ENCODE measurements at places on chromosomes 16 and 17.

- DNase-seq = no peak
Measured at GRCh38 chr16:15521390-15521757, 87.0 kb downstream of the BMERB1 start.

GRCh38 chr16:2990891-2991290, 10.6 kb upstream of the PKMYT1 start:
- no peak for DNase-seq

GRCh38 chr16:88376835-88377726, 5.7 kb upstream of the ZNF469 start:
- no peak for DNase-seq

GRCh38 chr16:85891033-85891775, 7.8 kb upstream of the IRF8 start:
- DNase-seq = no peak

- DNase-seq = no peak
Measured at GRCh38 chr16:86685076-86685475, 106.7 kb downstream of the FOXL1 start.

- DNase-seq = peak; percentile 89
Measured at GRCh38 chr16:89314357-89314756, 96.9 kb downstream of the ZNF778 start.

DNA sequence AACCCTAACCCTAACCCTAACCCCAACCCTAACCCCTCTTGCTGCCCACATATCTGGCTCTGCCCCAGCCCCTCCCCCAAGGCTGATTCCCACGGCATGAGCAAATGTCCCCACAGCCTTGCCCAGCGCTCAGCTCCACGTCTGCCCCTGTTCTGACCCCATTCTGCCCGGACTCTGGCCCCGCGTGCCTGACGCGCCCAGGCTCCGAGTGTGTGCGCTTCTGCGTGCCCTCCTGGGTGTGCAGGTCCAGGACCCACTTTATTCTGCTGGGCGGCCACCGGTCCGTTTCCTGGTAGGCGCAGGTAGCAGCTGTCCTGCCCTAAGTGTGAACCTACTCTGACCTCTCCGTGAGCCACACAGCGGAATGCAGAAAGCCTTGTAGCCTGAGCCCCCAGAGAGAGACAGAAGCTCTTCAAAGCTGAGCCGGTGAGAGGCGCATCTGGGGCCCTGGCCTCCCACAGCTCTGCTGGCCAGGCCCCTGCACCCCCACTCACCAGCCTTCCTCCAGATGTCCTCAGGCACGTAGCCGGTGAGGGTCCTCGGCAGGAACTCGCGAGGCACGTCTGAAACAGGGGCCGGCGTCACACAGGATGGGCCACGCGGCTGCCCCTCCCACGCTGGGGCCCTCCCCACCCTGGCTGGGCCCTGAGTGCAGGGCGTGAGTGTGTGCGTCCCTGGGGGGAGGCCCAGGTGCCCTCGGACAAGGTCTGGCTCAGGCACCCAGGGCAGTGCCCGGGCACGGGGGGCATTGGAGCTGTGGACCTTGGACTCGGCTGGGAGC, 14.0 kb upstream of the PABPN1L start:
- DNase-seq = no peak

DNA sequence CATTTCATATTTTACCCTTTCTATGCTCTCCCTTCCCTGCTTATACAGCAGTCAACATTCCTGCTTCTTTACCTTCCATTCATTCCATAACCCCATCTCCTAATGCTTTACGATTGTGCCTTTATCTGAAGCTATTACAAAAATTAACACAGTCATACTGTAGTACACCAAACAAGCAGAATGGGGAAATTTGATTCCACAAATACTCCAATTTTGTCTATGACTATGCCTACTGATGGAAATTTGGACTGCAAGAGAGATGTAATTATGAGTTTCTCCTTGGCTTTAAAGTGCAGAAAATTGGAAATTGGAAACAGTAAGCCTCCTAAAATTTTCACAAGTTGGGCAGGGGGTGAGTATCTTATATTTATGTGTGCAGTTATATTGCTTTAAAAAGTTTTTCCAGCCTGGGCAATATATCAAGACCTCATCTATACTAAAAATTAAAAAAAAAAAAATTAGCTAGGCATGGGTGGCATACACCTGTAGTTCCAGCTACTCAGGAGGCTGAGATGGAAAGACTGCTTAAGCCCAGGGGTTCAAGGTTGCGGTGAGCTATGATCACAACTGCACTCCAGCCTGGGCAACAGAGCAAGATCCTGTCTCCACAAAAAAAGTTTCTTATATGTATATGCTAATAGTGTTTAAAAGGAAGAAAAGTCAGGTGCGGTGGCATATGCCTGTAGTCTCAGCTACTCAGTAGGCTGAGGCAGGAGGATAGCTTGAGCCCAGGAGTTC, 3.0 kb downstream of the APPBP2 start:
- DNase-seq = no peak

- no peak for DNase-seq
Measured at GRCh38 chr16:86953631-86954391, 363.4 kb downstream of the C16orf95 start.

DNA sequence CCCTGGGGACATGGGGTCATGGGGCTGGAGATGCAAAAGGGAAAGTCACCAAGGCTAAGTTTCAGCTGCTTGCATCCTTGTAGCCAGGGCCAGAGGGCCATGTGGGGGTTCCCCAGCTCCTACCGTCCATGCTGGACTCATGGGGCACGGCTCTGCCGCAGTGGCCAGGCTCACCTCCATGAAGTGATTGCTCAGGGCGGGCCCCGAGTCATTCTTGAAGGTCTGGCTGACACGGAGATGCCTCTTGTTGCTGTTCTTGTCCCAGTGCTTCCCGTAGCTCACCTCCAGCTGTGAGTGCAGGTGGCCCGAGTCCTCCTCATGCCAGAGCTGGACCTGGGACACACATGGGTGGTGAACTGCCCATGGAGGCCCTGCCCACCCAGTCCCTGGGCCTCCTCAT, 114.5 kb downstream of the RMI2 start:
- DNase-seq = no peak

- DNase-seq = no peak
Measured at GRCh38 chr17:14318918-14319205, 18.0 kb downstream of the HS3ST3B1 start.

GRCh38 chr17:78263063-78263735, 31.8 kb downstream of the TMEM235 start:
- DNase-seq = no peak

DNA sequence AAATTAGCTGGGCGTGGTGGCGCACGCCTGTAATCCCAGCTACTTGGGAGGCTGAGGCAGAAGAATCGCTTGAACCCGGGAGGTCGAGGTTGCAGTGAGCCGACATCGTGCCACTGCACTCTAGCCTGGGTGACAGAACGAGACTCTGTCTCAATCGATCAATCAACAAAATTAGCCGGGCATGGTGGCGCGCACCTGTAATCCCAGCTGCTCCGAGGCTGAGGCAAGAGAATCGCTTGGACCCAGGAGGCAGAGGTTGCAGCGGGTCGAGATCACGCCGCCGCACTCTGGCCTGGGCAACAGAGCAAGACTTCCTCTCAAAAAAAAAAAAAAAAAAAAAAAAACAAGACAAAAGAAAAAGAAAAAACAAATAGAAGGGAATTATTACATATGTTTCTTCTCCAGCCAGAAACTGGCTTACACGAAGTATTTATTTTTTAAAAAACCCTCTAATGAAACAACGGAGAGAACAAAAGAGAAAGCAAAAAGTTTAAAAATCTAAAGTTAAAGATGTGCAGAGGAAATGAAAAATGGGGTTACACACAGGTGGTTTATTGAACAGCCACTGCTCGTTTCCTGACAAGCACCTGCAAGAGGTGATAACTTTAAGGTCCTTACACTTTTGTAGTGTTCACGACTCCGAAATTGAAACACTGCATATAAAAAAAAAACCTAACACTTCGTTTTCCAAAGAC, 1.4 kb downstream of the SYNRG start:
- DNase-seq = no peak

DNA sequence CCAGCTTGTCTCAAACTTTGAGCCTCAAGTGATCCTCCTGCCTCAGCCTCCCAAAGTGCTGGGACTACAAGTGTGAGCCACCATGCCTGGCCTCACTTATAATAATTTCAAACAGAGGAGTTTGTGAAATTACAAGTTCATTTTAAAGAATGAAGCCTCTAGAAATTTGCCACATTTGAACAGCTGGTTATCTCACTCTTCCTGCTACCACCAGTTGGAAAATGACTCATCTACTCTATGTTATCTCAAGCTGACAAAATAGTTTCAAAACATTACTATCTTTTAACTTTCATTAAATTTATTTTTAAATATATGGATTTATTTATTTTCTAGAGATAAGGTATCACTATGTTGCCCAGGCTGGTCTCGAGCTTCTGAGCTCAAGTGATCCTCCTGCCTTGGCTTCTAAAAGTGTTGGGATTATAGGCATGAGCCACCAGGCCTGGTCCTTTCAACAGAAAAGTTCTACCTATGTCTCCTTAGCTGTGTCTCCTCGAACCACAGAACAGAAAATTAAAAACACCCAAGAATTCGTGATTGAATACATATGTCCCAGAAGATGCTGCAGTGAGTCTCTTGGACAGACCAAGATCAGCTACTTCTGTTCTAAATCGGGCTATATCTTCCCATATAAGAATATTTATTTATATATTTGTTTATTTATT, 47.6 kb downstream of the MYH13 start:
- no peak for DNase-seq

GRCh38 chr17:52181782-52182181, 23.3 kb upstream of the CA10 start:
- no peak for DNase-seq

GRCh38 chr16:78817200-78817739, 717.8 kb downstream of the WWOX start:
- no peak for DNase-seq

- peak; percentile 88 for DNase-seq
Measured at GRCh38 chr16:70251629-70252354, at the start of gene EXOSC6. Gene EXOSC6 (minus strand): TSS chr16:70251940. CDS start chr16:70251900, 40 bp downstream.

GRCh38 chr17:49407981-49408501, 6.6 kb downstream of the PHB1 start:
- peak; percentile 82 for DNase-seq

Measured in CD4-positive, CD25-positive, alpha-beta regulatory T cell (primary cell).